AG04449 (cell line): ENCODE measurements at places on chromosomes 4 and X.

DNA sequence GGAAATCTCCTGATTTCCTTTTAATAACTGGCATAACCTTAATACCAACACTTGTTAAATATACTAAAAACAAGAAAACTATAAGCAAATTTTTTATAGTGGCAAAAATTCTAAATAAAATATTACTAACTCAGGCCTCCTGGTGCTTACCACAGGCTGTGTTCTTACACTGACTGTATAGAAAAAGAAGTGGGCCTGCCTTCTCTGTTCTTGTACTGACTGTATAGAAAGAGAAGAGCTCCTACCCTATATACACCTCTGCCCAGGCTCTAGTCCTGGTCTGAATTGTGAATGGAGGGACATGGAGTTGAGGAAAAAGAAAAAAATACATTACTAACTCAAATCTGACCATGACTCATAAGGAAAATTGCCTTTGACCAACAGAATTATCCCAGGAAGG, 7.5 kb downstream of the ZNF41 start:
- DNase-seq: no peak

DNA sequence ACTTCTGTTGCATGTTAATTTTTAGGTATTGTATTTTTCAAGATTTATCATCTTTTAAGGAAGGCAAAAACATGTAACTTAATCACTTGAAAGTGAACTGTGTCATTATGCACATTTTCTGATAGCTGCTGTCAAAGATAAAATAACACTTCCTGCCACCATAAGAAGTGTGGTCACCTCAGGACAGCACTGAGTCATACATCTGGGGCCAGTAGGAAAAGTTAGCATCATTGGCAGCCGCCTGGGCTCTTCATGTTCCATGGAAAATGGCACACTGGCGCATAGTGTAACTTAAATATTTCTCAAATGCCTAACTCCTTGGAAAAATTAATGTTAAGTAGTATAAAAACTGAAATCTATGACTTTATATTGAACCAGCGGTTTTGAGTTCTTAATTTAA, 24.2 kb downstream of the CNKSR2 start:
- no peak for DNase-seq

DNA sequence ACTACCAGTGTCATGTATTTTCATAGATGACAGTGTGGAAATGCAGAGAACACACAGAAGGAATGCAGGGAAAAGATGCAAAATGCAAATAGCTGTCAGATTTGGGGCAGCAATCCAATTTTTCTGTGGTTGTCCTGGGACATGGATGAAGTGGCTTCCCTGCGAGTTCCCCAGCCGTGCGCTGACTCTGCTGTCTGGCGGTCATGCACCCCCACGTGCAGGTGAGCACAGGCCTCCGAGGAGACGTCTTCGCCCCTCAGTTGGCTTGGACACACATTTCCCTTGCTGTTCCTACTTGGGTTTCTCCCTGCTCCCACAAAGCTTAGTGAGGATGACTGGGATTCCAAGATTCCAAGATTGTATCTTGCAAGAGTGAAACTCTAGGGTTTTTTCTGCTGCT, 24.4 kb downstream of the BLOC1S4 start:
- no peak for DNase-seq

GRCh38 chr4:87042986-87043820, 108.4 kb downstream of the AFF1 start:
- no peak for DNase-seq

DNA sequence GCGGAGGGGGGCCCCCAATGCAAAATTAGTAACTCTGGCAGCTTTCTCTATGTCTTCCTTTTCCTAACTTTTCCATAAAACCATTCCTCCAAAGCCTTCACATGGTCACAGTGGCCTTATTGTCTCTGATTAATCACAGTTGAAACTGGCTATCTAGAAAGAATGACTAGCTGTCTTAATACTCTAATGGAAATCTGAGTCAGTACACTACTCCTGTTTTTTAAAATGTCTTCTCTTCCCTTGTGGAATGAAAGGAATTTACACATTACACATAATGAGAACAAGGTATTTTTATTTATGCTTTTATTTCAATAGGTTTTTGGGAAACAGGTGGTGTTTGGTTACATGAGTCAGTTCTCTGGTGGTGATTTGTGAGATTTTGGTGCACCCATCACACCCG, 66.3 kb upstream of the PUDP start:
- DNase-seq: no peak

- no peak for DNase-seq
These were observed 256.5 kb upstream of the FAT1 start for GRCh38 chr4:186979961-186980745.

GRCh38 chr4:111466811-111467604, 678.2 kb upstream of the FAM241A start:
- no peak for DNase-seq

DNA sequence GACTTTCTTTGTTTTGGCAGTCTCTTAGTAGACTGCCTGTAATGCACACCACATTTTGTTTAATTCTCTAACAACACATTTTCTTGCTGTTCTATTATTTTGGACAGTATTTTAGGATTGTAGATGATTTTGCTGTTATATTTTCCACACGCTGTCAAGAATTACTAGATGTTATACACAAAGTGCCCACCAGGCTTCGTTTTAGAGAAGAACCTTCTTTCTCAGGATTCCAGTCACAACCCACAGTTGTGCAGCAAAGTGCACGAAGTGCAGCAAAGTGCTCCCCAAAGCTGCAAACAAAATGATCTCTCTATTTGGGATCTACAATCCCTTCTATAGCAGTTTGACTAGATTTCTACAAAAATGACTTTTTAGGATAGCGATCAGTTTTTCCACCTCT, 2.4 kb downstream of the ZNF141 start:
- no peak for DNase-seq

- DNase-seq: no peak
These were observed 182.8 kb upstream of the GRID2 start for GRCh38 chr4:92120810-92121498.

DNA sequence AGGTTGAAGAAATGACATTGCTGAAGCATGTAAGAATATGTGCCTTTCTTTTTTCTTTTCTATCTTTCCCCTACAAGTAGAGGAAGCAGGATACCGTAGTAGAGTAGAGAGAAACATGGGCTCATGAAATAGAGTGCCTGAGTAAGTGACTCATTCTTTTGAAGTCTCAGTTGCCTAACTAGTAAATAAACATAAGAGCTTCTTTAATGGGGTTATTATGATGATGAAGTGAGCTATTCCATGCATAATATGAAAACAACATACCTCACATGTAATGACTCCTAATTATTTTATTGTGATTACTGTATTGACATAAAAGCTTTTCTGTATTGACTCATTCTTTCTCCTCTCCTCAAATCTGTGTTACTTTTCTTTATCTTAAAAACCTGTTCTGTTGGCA, 1538.2 kb downstream of the TECRL start:
- DNase-seq: no peak

- DNase-seq: peak; percentile 84
These were observed 126.5 kb downstream of the KIT start for GRCh38 chr4:54784161-54784671.

- no peak for DNase-seq
These were observed 10.7 kb downstream of the GATB start for GRCh38 chr4:151750156-151750555.

- DNase-seq: no peak
These were observed 133.7 kb upstream of the IL1RAPL2 start for GRCh38 chrX:104432321-104432720.

DNA sequence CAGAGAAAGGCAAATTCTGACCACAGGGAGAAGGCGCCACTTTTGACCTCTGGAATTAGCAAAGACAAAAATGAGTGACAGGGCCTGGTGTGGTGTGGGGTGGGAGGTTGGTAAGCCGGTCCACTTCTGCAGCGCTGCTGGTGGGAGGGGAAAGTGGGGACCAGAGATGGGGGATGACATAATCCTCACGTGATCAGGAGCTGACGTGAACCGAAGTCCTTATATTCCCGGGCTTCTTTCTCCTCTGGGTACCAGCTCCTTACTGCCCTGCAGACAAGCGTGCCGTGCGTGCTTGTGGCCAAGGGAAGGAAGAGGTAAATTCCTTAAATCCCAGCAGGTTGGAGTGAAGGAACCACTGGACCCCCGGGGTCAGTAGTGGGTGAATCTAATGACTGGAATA, at the start of gene TCEAL7:
Gene TCEAL7 (plus strand): TSS at position 249 of the 400 bp plus-strand sequence. CDS start 1,165 bp downstream, outside the sequence.
- DNase-seq: no peak

DNA sequence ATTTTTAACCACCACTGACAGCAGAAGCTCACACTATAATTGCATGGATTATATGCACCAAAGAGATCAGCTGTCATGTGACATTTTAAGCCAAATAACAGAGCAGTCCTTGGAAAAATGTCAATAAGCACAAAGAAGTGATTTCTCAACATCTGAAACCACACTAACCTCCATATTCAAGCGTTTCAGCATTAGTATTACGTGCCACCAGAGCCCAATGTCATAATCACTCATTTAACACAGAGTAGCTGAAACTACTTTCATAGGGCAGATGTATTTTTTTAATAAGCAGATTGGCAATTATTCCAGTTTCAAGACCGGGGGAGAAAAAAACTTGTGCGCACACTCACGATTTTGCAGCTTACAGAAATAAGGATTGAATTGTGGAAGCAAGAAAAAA, 76.6 kb downstream of the SH3KBP1 start:
- no peak for DNase-seq

DNA sequence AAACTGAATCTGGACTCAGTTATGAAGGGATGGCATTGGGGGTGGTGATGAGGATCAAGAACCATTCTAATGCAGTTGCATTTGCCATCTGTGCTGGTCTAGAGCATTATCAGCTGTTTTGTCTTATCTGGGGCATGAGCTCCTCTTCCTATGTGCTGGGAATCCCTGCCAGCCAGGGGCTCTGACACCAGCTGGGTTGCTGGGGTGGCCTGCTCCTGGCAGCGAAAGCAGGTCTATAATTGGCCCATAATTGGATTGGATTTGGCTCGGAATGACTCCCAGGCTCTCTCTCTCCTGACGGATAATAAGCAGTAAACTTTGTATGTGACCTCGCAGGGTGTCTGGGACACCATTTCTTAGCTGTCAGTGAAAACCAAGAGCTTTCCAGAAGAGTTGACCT, 34.1 kb downstream of the SMPX start:
- no peak for DNase-seq

- no peak for DNase-seq
These were observed 2.7 kb upstream of the SORCS2 start for GRCh38 chr4:7189475-7190277.

DNA sequence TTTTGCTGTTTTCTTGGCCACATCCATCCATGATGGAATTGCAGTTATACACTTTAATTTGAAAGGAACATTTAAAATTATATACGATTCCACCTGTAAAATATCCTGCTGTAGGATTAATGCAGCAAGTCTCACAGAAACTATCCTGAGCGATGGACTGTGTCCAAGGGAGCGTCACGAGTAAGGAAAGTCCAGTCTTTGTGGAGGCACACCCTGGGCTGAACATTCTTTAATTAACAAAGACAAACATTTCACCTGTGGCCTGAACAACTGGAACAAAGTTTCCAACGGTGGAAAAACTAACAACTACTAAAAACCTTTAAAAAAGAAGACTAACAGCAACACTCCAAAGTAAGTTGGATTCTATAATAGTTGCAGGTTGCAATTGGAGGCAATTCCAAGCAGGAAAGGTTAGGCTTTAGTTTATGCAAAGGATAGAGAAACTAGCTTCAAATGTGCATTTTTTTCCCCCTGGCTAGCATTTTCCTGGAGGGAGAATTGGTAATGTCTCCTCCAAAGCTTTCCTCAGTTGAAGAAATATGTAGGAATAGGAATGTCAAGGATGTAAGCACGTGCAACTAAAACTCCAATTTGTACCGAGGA, 11.0 kb downstream of the EREG start:
- DNase-seq: no peak

- no peak for DNase-seq
These were observed 33.2 kb downstream of the RELL1 start for GRCh38 chr4:37652747-37653527.
